ENCODE measurements at places on chromosomes 13 and 19.

- DNase-seq, result peak; percentile 42
Observed at GRCh38 chr19:9847087-9847671, 12.1 kb downstream of the PIN1 start.

GRCh38 chr13:31853643-31854326, 114.5 kb downstream of the RXFP2 start:
- no peak for DNase-seq

- DNase-seq, result no peak
Observed at GRCh38 chr13:39407786-39408185, 195.2 kb downstream of the LHFPL6 start.

- DNase-seq, result no peak
Observed at GRCh38 chr19:48819366-48819816, 8.6 kb upstream of the BCAT2 start.

- DNase-seq, result no peak
Observed at GRCh38 chr13:95164830-95165229, 136.4 kb downstream of the ABCC4 start.

DNA sequence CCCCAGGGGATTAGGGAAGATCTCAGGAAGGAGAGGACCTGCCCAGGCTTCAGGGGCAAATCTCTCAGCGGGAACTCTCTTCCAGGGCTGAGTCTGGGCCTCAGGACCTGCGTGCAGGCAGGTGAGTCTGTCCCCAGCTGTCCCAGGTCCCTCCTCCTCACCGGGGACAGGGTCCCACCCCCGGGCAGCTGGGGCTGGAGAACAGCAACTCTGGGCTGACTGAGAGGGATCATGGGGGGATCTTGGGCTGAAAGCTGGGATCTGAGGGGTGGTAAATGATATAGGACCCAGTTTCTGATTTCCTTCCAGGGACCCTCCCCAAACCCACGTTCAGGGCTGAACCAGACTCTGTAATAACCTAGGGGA, 14.3 kb downstream of the LILRA1 start:
- no peak for DNase-seq

DNA sequence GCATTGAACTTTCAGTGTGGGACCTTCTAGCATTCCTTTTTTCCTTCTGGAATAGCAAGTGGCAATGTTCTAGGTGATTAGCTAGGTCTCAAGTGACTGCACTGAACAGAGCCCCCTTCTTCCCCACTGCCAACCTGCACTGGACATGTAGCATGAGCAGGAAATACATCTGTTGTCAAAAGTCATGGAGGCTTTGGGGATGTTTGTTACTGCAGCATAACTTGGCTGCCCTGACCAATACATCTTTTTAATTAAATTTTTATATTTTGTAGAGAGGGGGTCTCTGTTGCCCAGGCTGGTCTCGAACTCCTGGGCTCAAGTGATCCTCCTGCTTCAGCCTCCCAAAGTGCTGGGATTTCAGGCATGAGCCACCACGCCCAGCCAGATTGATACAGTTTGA, 163.6 kb downstream of the CACNA1A start:
- DNase-seq, result no peak

- DNase-seq, result no peak
Observed at GRCh38 chr19:44002212-44002565, 568 bp upstream of the ZNF230 start.

DNA sequence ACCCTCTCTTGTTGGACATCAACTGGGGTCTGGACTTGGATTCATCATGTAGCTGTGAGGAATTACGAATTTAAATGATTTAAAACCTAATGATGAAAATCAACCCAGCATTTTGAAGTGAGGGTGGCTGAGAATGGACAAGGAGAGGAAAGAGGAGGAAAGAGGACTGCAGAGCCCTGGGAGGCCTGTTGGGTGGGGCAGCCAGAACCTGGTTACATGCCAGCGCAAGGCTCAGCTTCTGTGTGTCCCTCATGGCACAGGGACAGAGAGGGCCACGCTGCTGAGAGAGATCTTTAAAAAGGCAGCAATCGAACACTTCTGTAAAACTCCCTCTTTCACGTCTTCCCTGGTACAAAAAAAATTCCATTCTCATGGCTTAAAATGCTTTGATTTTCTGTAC, 292.7 kb downstream of the MYO16 start:
- no peak for DNase-seq

DNA sequence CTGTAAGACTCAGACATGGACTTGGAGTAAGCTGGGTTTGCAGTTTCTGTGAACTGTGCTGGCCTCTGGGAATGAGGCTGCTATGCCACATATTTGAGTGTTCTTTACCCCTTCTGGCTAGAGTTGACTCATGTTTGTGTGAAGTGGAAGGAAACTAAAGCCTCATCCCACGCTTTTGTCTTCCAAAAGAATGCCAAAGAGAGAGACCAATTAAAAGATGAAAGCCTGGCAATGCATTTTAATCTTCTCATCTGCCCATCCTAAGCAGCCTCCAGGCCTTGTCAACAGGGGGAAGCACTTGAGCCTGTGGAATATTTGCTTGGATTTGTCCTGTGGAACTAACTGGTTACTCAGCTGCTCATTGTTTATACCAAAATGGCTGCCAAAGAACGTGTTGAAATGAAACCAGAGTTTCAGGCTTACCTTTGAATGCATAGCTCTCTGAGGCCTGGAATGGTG, 49.1 kb downstream of the LMO7 start:
- no peak for DNase-seq

- DNase-seq, result no peak
Observed at GRCh38 chr19:10766049-10766623, 48.3 kb downstream of the DNM2 start.

GRCh38 chr19:50882188-50882587, 8.9 kb downstream of the KLK2 start:
- no peak for DNase-seq

DNA sequence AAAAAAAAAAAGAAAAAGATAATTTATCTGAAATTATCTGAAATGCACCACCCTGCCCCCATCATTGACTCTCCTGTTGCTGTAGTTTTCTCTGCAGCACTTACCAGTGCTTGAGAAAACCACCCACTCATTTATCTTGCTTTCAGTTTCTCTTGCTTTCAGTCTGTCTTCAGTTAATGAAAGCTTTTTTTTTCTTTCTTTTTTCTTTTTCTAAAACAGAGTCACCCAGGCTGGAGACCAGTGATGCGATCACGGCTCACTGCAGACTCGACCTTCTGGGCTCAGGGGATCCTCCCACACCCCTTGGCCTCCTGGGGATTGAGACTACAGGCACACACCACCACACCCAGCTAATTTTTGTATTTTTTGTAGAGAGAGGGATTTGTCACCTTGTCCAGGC, 4.3 kb upstream of the ACP5 start:
- peak; percentile 25 for DNase-seq

- DNase-seq, result no peak
Observed at GRCh38 chr19:31511696-31512095, 162.5 kb upstream of the TSHZ3 start.

DNA sequence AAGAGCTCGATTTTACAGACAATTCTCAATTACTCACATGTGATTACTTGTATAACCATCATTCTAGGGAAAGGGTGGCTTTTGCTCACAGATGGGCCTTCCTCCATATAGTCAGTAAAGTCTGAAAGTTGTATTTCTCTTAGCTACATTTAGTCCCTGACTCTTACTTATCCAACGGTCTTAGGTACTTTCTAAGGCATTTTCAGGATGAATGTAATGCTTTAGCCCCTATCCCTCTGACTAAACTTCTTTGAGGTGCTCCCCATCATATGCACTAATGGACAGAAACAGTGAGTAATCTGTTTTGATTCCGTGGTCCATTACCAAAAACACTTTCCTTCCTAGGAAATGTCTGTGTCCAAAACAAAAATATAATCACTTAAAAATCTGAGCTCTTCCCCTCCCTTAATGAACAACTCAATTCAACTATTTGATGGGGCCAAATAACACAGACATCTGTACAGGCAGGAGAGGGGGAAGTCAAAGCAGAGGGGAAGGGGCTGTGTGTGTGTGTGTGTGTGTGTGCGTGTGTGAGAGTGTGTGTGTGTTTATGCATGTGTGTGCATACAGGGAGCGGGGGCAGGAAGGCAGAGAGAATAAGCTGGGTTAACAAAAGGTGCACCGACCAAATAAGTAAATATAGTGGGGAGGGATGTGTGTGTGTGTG, 84.9 kb downstream of the USP12 start:
- DNase-seq, result no peak

DNA sequence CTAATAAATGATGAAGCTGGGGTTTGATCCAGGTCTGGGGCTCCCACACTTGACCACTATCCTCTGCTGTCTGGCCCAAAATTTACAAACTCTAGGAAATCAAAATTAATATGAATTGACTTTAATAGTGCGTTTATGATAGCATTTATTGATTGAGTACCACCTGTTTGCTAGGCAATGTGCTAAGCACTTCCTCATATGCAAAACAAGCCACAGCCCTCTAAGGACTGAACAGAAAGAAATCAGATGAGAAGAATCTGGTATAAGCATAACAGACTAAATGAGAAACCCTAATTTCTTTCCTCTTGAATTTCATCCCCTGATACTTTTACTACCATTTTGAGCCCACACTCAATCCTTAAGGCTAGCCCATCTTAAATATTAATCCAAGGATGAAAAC, 6.6 kb upstream of the MLNR start:
- DNase-seq, result no peak

DNA sequence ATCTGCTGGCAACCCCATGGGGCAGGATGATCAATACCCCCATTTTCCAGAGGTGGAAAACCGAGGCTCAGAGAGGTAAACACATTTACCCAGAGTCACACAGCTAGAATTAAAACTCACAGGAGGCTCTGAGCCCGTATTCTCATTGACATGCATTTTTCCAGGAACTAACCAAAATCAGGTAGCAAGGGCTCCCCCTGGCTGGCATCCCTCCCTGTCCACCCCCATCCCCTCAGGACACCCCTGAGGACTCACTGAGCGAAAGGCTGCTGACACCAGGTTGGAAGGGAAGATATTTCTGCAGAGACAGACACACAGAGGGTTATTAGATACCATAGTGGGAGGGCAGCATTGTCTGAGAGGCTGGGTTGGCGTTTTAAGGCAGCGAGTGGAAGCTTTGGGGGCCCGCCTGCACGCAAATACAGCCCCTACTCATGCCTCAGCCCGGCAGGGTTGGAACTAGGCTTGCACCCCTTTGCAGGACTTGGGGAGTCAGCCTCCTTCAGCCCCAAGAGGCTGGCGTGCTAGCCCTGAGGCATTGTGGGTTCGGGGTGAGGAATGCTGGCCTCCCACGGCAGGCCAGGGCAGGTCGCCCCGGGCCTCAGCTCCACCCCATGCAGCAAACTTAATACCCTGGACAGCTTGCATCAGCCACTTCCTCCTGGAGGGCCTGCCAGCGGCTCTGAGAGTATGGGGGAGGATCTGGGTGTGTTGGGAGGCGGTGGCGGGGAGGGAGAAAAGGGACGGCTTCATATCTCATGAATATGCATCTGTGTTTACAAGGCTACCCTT, 3.9 kb downstream of the SLC1A5 start:
- DNase-seq, result peak; percentile 53

GRCh38 chr19:5149932-5150901, 181.3 kb downstream of the KDM4B start:
- DNase-seq, result no peak

DNA sequence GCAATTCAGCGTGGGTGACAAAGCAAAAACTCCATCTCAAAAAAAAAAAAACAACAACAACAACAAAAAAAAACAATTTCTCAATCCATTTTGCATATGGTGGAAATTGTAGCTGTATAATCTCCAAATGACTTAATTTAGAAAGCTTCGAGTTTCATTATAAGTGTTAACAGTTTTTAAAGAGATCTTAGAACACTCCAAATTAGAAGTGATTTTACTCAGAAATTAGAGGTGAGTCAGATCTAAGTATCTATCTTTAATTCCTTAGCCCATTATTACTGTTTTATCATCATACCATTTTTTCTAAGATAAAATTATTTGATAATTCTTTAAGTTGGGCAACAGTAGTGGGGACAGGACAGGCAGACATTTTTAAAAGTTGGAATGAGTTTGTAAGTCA, 60.5 kb downstream of the ZMYM2 start:
- DNase-seq, result no peak

GRCh38 chr13:76016799-76017400, 380.8 kb downstream of the LMO7 start:
- no peak for DNase-seq

DNA sequence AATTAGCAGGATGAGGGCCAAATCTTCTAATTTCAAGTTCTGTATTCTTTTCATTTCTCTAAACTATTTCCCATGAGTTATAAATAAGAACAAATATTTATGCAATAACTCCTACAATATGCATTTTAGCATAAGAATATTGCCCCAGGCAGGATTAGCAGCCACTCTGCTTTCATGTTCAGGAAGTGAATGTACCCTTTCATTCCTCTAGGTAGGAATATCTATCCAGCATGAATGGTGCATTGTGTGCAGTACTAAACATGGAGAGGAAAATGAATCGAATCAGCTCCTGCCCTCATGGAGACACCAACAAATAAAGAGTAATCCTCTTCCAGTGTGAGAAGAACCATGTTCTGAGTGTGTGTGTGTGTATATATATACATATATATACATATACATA, 41.0 kb downstream of the LHFPL6 start:
- DNase-seq, result no peak

- no peak for DNase-seq
Observed at GRCh38 chr19:6654347-6655310, 15.3 kb downstream of the TNFSF14 start.

DNA sequence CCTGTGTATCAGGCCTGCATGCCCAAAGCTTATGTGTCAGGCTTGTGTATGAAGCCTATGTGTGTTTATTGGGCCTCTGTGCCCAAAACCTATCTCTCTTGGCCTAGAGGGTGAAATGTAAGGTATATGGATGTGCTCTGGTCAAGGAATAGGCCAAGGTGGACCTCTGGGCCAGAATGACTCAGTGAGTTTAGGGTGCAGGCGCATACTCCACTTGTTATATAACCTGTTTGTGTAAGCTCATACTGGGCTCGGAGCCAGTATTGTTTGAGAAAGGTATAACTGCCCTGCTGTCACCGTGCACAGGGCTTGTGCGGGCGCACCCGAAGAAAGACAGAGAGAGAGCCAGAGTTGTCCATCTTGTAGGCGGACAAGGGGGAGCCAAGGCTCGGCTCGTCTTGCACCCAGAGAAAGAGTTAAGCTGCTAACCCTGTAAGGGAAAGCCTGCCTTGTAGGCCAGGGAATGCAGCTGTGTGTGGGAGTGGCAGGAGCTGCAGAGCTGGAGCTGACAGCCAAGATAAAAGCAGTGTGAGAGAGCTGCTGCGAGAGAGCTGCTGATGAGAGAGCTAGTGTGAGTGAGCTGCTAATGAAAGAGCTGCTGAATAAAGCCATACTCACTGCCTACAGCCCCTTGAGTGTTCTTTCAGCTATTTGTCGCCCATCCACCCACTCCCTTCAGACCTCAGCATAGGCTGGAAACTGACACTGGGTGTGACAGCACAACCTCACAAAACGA, 43.4 kb upstream of the N4BP2L1 start:
- no peak for DNase-seq

DNA sequence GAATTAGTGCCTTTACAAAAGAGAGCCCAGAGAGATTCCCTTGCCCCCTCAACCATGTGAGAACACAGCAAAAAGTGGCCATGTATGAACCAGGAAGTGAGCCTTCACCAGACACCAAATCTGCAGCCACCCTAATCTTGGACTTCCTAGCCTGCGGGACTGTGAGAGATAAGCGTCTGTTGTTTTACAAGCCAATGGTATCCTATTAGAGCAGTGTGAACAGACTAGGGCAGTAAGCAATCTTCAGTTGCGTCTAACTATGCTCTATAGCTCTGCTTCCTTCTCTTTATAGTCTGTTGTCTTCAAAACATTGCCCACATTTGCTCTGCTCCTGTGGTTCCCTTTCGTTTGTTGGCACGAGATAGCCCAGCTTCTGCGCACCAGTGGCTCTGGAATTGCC, 109.5 kb upstream of the FNDC3A start:
- DNase-seq, result no peak

Data from activated CD4-positive, alpha-beta T cell treated with anti-CD3 and anti-CD28 coated beads, Interleukin-2, amount 50 U/mL, for 4 hours (primary cell).